ENCODE measurements at places on chromosomes 2 and 18.

GRCh38 chr2:31475692-31476091 lies 61.1 kb upstream of the XDH start:
- DNase-seq, result no peak

DNA sequence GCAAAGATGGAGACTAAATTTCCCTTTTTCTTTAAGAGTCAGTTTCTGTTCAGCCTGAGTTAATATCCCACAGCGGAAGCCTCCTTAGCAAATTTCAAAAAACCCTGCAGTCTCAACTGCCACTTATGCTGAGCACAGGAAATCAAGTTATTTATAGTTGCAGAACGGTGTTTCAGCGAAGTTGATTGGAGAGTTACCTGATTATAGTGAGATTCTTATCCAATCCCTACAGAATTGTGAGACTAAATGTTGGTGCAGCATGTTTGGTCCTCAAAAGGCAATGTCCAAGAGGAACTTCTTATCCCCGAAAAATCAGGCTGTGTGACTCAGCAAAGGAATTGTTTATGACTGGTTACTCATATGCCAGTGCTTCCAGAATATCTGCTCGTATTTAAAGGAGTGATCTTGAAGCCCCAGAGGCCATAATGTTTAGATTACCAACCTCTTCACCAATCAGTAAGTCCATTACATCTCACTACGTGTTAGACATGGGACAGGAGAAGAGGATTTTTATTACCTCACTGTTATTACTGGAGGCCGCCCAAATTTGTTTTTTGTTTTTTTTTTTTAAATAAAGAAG lies 67.9 kb downstream of the LRRFIP1 start:
- no peak for DNase-seq

- no peak for DNase-seq
Measured at GRCh38 chr2:223737207-223737606, 100.2 kb downstream of the AP1S3 start.

DNA sequence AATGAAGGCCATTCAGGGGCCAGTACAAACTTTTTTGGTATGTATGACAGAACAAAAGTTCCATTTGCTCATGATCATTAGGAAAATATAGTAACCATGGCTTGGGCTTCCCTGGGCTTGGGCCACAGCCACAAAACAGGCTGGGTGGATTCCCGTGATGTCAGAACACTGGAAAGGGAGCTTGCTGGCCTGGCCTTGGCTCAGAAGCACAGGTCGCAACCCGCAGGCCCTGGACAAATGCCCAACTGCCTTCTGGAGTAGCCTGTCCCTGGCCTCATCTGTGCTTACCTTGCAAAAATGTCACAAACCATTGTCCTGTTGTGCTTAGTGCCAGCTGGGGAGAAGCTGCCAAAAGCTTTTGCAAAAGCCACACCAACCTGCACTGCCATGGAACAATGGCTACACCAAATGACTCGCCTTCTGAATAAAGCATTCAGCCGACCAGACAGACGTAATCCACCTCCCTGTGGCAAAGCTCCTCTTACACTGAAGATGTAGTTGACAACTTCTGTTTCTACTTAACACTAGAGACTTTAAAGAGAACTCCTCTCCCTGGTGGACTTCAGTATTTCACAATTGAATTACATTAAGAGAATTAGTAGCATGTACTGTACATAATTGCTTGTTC lies 125.5 kb downstream of the ANKRD44 start:
- no peak for DNase-seq

DNA sequence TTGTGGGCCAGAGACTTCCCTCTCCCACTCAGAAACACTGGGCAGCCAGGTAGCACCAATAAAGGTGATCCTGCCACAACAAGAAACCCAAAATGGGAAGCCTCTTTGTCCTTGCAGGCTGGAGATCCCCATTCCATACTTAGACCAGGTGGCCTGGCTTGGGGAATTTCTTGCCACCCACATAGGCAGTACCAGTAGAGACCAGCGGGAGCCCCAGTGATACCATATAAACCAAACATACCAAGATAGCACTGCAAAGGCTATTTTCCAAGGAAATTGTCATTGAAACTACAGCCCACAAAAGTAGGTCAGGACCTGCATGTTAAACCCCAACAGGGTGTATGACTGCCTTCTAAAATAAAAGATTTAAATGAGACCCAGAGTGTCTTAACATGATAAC lies 171.6 kb downstream of the DIS3L2 start:
- DNase-seq, result no peak

DNA sequence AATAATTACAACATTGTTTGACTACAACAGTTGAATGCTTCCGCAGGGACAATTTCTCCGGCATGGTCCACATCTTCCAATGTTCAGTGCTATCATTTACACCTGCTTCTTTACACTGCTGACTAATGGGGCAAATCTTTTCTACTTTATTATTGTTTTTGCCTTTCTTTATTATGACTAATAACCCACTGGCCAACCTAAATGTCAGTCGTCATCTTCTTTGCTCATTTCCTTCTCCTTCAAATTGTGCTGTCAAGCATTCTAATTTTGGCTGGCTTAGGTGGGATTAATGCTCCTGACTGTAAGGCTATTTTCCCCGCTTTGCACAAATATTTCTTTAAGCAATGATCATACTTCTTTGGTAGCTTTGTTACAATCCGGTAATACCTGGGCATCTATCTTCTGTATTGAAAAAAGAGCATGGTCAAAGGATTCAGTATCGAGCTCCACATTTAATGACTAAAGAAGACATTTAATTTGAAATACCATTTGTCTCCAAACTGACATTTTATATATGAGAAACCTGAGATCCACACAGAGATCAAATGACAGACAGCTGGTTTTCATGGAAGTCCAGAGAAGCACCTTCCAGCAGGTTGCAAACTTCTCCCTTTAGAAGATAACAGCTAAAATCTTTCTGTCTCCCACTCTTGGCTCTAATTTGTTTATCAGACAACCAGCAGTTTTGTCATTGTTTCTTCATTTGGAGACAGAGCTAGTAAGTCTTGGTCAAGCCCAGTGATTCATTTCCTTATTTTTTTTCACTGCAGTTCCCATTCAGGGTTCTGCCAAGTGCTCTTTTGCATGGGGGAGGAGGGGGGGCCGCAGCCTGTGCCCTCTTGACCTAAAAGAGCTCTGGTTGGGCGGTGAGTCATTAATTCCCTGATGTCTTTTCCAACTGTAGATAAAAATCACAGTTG lies 132.9 kb downstream of the SOCS6 start:
- peak; percentile 17 for DNase-seq
